ENCODE measurements at places on chromosomes 4 and X. TPM values are rescaled to one million over a fixed set of nuclear protein-coding genes. Genes with fewer than 3 reads are reported as not detected.

DNA sequence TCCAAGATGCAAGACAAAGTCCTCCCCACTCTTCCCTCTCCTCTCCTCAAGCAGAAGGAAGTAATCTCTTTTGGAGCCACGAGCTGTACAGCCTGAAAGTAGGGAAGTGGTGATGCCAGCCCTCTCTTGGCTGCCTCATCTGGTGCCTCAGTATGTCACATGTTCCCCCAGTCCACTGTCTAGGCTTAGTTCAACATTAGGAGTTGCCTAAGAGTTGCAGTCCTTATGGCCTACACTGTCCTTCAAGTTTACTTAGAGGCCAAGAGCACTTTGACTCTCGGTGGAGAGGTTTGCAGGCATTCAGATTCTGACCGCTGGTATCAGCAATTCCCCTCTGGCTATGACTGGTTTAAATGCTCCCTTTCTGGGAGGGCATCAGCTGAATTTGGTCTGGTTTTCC lies 735.6 kb downstream of the GLUD2 start:
- no peak for DNase-seq

Gene HGFAC
- total RNA-seq, result 0.48 TPM

GRCh38 chr4:184474263-184475095 lies at the start of gene IRF2:
Gene IRF2 (minus strand): TSS chr4:184474550. CDS start chr4:184429064, 45,486 bp downstream.
- peak; percentile 95 for DNase-seq

Gene MAGEA2B
- total RNA-seq, result not detected

DNA sequence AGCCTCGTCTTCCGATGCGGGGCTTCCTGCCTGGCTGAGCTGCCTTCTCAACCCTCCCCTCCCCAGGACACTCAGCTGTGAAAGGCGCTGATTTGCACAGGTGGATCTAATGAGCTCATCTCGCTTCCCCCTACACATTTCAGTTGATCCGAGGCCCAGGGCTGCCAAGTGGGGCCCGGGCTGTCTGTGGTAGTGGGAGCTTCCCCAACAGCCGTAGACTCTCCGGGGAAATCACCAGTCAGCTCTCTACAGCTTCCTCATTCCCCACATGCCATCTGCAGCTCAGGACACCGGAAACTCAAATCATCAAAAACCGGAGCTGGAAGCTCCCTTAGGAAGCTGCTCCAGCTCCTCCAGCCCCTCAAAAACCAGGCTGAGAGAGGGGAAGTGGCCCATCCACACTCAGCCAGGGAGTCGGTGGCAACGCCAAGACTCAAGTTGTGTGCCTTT lies 56.2 kb downstream of the SMIM20 start:
- no peak for DNase-seq

- no peak for DNase-seq
These were observed 6.4 kb upstream of the SLAIN2 start for GRCh38 chr4:48334900-48335384.

Gene IQCM
- total RNA-seq, result not detected

DNA sequence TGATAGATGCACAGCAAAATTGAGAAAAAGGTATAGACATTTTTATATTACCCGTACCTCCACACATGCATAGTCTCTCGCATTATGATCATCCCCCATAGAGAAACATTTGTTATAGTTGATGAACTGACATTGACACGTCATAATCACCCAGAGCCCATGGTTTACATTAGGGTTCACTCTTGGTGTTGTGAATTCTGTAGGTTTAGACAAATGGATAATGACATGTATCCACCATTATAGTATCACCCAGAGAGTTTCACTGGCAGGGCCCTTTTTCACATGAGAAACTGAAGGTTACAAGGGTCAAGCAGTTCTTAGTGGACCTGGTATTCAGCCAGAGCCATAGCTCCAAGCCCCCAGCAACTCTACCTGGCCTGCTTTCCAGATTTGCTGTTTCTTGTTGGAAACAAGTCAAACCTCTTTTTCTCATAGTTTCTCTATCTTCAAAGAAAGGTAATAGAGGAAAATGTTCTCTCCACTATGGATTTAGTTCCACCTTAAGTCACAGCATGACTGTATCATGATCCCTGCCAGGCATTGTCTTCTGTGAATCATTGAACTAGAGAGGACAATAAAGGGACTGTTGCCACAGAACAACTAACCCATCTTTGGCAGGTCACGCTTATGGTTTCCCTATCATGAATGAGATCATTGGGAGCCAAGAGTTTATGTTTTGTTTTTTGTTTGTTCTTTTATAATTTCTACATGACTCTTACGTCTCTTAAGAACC lies 64.0 kb downstream of the HHIP start:
- no peak for DNase-seq

Gene MAP7D3
- 15.9 TPM for total RNA-seq

GRCh38 chr4:166527500-166527899 lies 654.5 kb downstream of the TLL1 start:
- no peak for DNase-seq

DNA sequence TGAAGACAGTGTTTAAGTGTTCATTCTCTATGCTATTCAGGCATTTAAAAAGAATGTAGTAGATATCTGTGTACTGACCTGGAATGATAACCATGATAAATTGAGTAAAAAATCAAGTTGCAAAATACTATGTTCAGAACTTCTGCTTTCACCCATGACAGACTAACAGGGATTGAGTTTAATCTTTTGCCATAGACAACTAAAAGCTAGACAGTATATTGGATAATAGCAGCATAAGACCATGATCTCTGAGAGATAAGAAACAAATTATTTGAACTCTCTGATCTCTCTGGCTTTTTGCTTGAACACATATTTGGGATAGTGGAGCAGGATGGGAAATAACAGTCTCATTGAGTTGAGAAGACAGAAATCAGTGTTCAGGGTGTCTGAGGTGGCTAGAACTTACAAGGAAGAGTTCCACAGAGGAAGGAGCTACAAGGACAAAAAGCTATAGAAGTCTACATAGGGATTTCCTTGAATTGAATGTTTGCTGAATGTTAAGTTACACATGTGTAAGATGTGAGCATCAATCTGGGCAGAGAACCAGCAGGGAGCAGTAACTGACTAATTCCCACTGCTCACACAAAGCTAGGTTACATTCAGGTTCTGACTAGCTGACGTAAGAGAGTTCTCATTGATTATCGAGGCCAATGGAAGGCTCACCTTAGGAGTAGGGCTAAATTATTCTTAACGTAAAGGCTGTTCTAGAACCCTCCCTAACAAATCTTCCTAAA lies 60.4 kb downstream of the SLC30A9 start:
- no peak for DNase-seq

GRCh38 chr4:53974561-53974960 lies 89.8 kb downstream of the CHIC2 start:
- DNase-seq, result no peak

DNA sequence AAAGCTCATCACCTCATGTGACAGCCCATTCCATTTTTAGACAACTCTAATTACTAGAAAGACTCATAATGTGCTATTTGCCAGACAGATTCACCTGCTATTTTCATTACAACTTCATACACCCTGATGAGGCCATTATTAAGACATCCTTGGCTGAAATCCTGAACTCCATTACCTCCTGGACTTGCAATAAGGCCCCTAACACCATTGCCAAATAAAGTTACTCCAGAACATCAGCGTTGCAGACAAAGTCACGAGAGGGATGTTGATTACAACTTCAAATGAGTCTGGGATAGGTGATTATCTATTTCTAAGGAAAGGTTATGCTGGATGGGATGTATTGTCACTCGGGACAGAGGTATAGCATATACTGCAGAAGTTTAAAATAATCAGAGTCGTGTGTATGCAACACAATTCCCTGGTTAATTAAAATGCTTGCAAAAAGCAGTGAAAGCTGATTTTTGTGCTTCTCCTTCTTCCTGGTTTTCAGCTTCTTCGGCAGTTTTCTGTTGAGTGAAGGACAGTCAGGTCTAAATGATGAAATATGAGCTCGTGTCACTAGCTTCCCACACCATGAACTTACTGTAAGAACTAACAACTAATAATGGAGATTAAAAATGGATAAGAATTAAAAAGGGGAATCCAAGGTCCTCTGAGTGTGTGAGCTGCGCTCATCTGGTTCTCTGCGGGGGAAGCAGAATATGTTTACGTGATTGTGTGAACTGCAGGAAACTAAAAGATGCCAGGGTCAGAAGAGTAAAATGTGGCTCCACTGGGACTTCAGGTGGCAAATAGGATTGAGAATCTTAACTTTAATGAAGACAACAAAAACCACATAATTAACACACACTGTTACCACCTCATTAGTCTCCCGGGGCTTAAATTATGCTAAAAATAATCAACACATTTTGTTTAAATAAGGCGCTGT lies 17.6 kb upstream of the SOD3 start:
- DNase-seq, result no peak

- no peak for DNase-seq
These were observed 120.8 kb downstream of the SMIM20 start for GRCh38 chr4:26034849-26035248.

GRCh38 chr4:109174224-109174953 lies 128.1 kb downstream of the COL25A1 start:
- DNase-seq, result no peak

Gene GAGE12H
- total RNA-seq, result not detected

GRCh38 chr4:78370631-78371372 lies 180.8 kb upstream of the ANXA3 start:
- peak; percentile 26 for DNase-seq

- no peak for DNase-seq
These were observed 204.9 kb downstream of the MID1 start for GRCh38 chrX:10415306-10416001.

Gene HSFX3
- total RNA-seq, result not detected

DNA sequence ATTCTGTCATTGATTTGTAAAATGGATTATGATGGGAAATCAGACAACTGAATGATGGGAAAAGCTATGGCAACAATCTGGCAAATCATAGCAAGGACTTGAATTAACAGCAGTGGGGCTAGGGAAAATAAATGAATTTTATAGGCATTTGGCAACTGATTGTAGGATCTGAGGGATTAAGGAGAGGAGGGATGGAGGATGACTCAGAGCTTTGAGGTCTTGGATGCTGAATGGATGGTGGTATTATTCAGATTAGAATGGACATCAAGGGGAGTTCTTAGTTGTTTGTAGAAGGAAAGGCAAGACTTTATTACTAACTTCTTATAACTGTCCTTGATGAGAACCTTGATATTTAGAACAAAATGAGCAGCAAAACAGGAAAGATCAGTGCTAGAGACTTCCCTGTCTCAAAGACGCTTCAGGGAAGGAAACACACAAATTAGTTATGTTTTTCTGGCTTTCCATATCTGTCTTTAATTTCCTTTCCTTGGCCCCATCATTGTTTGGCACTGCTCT lies 51.4 kb upstream of the HHIP start:
- no peak for DNase-seq

DNA sequence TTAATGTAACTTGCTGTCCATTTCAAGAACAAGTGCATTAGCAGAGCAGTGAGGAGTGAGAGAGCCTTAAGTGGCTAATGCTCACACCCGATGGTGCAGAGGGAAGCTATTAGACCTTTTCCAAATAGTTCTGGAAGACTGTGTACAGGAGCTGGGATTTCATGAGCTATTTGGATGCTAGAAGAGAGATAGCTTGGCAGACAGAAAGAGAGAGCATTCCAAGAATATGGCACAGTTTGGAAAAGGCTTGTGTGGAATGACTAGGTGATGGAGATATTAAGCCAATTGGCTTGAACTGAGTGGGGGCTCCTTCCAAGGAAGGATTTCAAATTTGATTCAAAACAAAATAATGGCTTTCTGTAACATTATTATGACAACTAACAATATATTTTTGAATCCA lies 1097.2 kb upstream of the TENM3 start:
- no peak for DNase-seq

All from urinary bladder (tissue), 4 donors.